ENCODE measurements at places on chromosomes 16 and 17. TPM values are rescaled to one million over a fixed set of nuclear protein-coding genes. Genes with fewer than 3 reads are reported as not detected.

DNA sequence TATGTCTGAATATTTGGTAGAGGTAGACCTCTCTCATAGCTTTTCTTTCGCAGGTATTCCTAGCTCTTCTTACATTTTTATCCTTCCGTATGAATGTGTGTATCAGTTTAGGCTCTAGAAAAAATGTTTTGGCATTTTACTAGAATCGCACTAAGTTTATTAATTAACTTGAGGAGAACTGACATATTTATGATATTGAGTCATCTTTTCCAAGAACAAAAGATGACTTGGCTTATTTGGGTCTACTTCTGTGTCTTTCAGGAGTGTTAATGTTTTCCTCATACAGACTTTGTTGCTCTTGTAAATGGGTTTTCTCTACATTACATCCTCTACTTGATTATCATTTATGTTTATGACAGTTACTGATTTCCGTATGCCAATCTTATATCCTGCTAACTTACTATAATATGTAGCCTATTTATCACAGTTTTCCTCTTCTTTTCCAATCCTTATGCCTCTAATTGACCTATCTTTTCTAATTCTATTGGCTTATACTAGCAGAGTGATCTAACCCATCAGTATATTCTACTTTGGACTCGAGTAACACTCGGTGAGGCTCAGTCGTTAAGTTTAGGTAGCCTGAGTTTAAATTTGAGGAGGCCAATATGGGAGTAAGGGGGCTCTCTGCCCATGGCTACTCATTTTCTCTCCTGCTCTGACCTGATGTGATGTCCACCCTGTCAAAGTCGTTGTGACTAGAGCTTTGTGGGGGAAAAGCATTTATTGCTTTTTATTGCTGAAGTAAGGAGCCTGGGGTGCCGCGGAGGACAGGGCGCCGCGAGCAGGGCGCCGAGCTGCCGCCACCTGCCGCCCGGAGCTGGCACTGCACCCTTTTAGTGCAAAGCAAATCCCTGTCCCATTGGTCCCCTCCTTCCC lies 20.0 kb downstream of the ST6GALNAC1 start:
- DNase-seq = peak; percentile 62

DNA sequence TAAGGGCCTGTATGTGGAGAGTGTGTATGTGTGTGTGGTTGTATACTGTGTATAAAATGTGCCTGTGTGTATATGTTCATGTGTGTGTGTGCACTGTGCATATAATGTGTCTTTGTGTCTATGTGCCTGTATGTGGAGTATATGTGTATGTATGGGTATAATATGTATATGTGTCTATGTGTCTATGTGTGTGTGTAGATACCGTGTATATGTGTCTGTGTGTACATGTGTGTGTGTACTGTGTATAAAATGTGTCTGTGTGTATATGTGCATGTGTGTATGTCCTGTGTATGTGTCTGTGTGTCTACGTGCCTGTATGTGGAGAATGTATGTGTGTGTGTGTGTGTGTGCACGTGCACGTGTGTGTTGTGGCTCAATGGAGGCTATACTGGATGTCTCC lies 200.4 kb upstream of the ZFHX3 start:
- DNase-seq = no peak

Gene FBXW10
- 0.12 TPM for total RNA-seq

Gene TBC1D3C
- total RNA-seq = 6.2 TPM

DNA sequence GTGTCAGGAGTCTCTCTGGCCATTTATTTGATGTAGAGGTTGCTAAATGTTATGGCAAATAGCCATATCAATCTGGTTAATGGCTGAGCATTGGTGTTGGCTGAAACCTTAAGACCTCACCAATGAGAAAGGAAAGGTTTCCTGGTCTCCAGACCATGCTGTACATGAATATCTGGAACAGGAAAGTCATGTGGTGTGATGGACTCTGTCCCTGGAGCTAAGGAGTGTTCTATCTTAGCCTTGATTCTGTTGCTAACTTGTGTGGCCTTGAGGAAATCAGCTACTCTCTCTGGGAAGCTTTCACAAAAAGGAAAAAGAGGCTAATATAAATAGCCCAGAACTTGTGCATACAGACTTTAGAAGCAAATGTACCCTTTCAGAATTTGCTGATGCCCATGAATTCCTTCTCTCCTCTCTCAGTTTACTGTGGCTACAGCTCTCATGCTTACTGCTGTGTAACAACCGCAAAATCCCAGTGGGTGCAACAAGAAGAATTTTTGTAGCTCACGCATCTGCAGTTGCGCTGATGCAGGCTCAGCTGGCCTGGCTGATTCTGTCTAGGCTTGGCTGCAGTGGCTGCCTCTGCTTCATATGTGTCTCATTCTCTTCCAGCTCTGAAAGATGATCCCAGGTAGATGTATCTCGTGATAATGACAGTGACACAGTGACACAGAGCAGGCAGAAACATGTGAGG lies 287.5 kb downstream of the NPIPA8 start:
- DNase-seq = no peak

DNA sequence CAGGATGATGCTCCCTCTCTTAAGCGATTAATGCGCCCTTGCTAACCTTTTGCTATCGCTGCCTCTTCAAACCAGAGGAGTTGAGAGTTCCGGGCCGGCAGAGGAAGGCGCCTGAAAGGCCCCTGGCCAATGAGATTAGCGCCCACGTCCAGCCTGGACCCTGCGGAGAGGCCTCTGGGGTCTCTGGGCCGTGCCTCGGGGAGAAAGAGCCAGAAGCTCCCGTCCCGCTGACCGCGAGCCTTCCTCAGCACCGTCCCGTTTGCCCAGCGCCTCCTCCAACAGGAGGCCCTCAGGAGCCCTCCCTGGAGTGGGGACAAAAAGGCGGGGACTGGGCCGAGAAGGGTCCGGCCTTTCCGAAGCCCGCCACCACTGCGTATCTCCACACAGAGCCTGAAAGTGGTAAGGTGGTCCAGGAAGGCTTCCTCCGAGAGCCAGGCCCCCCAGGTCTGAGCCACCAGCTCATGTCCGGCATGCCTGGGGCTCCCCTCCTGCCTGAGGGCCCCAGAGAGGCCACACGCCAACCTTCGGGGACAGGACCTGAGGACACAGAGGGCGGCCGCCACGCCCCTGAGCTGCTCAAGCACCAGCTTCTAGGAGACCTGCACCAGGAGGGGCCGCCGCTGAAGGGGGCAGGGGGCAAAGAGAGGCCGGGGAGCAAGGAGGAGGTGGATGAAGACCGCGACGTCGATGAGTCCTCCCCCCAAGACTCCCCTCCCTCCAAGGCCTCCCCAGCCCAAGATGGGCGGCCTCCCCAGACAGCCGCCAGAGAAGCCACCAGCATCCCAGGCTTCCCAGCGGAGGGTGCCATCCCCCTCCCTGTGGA lies 16.0 kb upstream of the STH start:
- DNase-seq = no peak

DNA sequence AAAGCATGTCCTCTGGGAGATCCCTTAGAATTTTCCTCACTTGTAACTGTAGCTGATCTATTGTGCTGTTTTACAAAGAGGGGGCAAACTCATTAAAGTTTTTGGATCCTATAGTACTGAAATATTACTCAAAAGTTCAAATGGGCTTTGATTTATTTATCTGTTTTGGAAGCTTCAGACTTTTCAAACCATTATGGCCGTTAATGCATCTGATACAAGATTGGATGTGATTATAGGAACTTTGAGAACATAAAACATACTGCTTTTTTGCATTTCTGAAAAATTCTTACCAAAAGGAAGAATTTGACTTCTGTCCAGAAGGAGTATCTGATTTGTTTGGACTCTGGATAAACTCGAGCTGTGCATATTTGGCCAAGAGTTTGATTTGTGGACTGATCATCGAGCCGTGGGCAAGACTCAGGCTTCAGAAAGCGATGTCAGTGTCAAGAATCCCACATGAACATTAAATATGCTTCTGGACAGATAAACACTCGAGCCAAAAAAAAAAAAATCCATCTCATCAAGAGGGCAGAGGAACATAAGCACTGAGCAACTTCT lies 8.2 kb upstream of the MARCHF10 start:
- no peak for DNase-seq

Gene KRT25
- not detected for total RNA-seq

DNA sequence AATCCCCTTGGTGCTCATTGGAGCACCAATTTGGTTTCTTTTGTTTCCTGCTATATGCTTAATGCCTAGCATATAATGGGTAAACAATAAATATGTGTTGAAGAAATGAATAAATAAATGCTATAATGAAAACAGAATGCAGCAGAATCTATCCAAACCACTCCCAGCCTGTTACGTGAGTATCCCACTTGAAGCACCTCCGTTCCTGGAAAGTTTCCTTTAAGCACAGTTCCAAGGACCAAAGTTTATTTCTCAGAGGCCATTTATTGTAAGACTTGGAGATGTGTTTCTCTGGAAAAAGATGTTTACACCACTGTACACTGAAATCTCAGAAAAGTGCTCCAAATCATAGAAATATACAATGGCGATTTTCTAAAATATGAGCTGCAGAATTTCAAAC lies 187.0 kb downstream of the SOX9 start:
- no peak for DNase-seq

DNA sequence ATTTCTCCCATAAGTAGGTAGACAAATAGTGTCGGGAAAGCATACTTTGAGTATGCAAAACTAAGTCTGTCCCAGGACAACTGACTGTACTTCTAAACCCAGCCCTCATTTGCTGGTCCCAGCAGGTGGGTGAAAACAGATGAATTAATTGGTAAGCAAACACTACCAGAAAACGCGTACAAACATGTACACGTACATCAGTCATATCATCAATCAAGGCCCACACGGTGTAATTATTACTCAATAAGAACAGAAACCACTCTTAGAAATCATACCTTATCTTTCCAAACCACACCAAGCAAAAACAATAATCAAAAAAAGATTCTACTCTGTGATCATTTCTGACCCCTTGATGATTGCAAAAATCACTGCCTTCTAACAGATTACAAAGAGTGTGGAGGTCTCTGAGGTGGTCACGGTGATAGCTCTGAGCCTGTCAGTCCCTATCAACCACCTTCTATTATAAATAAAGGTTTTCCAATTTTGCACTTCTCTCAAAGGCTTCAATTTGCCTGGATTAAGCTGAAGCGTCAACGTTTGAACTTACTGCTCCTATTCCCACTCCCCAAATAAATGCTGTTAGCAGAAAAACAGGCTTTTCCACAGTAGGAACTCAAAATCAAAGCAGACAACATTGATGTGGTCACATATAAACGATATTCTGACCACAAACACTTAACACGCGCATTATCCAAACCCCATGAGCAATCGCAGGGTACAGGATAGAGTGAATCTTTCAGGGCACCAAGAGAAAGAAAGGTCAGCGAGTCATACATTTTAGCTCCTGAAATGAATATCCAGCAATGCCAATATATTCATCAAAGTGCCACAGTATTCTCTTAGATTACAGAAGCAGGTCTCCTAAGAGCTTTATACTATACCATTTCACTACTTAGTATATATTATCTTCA lies 211.9 kb downstream of the STX8 start:
- DNase-seq = no peak

DNA sequence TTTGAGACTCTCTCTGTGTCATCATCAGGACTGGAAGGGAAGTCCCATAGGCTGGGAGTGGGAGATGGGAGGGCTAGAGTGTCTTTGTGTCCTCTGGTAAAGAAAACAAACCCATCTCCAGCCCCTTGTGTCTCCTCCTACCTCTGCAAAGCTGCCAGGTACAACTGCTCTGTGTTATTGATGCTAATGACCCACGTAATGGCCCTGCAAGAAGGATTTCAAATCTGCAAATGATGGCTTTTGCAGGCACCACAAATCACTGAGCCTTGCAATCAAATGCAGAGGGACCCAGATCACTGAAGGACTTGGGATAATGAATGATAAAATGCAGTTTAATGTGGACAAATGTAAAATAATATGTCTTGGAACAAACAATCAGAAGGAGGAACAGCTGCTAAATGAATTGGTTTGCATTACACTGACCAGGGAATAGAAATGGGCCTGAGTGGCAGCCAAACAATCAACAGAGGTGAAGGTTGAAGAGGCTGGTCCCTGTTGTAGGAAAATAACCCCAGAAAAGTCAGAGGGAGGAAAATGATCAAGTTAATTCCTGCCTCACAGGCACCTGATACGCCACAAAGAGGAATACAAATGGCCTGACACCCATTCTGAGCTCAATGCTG lies 425.1 kb downstream of the UTP18 start:
- DNase-seq = no peak

GRCh38 chr16:4936991-4937781 lies at the start of gene PPL:
Gene PPL, minus strand, starts transcription at chr16:4937148. Its CDS starts 103 bp downstream, at chr16:4937045.
- DNase-seq = no peak

Gene MYH11
- total RNA-seq = 0.93 TPM

GRCh38 chr17:80873307-80873951 lies 118.2 kb upstream of the CHMP6 start:
- DNase-seq = no peak

Gene HBA2
- total RNA-seq = not detected

DNA sequence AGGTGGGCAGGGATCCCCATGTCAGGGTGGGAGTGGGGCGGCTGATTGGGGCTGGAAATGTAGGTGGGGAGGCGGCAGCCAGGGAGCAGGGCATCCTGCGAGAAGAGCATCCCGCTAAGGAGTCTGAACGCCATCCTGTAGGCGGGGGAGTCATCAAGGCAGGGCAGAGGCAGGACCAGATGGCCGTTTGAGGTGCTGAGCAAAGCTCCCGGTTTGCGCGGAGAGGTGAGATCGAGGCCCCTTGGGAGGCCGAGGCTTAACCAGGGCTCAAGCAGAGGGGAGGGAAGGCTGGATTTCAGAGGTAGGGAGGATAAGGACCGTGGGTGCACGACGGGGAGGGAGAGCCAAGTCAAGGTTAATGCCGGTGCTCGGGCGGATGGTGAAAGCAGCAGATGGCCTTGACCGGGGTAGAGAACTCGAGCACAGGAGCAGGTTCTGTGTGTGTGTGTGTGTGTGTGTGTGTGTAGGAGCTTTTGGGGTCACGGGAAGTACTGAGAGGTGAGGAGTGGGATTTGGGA lies 472 bp upstream of the NME2 start:
- DNase-seq = no peak

Gene C16orf74
- total RNA-seq = 3.1 TPM

DNA sequence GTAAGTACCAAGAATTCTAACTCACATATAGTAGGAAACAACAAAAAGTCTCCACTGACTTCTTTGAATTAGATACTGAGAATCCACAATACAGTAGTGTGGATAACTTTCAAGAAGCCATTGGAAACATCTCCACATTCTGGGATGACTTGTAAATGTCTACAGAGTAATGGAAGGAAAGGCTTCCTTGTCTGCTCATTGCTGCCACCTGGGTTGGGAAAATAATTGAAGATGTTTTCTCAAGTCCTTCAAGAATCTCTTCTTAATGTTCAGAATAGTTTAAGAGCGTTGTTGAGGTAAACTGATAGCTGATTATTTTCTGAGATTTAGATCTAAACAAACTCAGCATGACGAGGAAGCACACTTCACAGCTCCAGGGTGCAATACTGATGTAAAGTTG lies 14.0 kb downstream of the CPSF4L start:
- DNase-seq = no peak
